MCF 10A (cell line): ENCODE measurements at places on chromosomes 4 and X. TPM values are rescaled to one million over a fixed set of nuclear protein-coding genes. Genes with fewer than 3 reads are reported as not detected.

Gene SPACA5
- total RNA-seq, result not detected in 2 replicates

- no peaks in the 10 kb centered on the region for H3K36me3 ChIP-seq
- no peak overlapping the region for H3K27ac ChIP-seq
- no peak overlapping the region for H3K4me3 ChIP-seq
- peaks cover 55% of the 10 kb centered on the region for H3K27me3 ChIP-seq
- no peaks in the 10 kb centered on the region for H3K4me1 ChIP-seq
- DNase-seq, result no peak
Observed at GRCh38 chr4:84493092-84493850, 5.8 kb downstream of the NKX6-1 start.

- H3K27me3 ChIP-seq, result peaks cover 11% of the 10 kb centered on the region
- no peak overlapping the region for H3K4me3 ChIP-seq
- no peak for DNase-seq
- H3K36me3 ChIP-seq, result no peaks in the 10 kb centered on the region
Observed at GRCh38 chr4:17286752-17287460, 225.0 kb downstream of the QDPR start.

DNA sequence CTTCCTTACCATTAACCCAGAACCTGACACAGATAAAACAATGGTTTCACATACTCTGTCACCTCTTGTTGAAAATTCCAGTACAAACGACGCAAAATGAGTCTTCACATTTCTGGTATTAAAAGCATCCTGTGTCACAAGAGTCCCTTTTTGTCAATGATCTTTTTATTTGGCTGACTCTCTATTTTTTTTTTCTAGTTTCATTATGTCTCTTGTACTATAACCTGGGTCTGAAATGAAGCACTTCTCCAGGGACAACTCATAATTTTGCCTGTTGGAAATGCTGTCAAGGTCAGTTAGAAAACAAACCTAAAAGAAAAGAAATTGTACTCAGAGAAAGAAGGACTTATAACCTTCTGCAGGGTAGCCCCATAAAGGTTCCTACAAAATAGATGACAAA is 93.1 kb downstream of the NR3C2 start:
- H3K4me1 ChIP-seq, result no peaks in the 10 kb centered on the region
- H3K36me3 ChIP-seq, result no peaks in the 10 kb centered on the region
- no peaks in the 10 kb centered on the region for H3K27me3 ChIP-seq
- no peak for DNase-seq

DNA sequence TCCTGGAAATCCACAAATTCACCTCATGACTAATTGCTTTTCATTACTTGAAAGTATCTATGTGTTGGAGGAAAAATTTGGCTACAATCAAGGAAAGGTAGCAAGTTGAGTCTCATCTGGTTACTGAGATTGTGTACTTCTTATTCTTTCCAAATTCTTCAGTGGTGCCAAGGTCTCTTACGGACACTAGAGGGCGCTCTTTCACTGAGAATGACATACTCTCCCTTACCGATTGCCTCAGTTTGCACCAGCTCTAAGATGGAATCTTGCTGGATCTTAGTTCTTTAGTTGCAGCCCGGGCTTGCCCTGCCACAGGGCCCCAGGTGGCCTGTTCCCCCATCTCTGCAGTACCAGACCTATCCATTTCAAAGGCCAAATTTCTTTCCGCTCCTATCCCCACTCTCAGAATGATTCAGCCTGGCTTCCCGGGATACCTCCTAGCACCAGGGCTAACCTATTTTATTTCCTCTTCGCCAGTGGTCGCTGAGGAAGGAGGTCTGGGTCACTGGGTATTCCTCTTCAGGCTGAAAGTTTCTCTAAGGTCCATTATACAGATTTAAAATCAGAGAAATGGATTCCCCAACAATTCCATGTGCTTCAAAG is 24.6 kb upstream of the GPR50 start:
- H3K4me1 ChIP-seq, result peaks cover 5% of the 10 kb centered on the region
- H3K27ac ChIP-seq, result no peak overlapping the region
- H3K27me3 ChIP-seq, result peaks cover 36% of the 10 kb centered on the region
- no peak overlapping the region for H3K4me3 ChIP-seq
- DNase-seq, result peak; percentile 71

Gene NHS
- 3.6 and 6.2 TPM in 2 replicates for total RNA-seq

DNA sequence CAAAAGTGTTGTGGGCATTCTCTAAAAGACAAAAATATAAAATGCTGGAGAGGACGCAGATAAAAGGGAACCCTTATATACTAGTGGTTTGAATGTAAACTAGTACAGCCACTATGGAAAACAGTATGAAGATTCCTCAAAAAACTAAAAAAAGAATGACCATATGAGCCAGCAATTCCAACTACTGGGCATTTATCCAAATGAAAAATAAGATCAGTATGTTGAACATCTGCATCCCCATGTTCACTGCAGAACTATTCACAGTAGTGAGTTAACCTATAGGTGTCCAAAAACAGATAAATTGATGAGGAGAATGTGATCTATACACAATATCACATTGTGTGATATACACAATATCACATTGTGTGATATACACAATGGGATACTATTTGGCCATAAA is 1615.3 kb downstream of the PCDH18 start:
- peaks cover 19% of the 10 kb centered on the region for H3K27me3 ChIP-seq
- no peaks in the 10 kb centered on the region for H3K4me1 ChIP-seq
- no peaks in the 10 kb centered on the region for H3K36me3 ChIP-seq
- H3K4me3 ChIP-seq, result no peak overlapping the region
- peak; percentile 8 for DNase-seq

Gene PRRG3
- total RNA-seq, result not detected in 2 replicates

GRCh38 chr4:99483636-99484035 is 27.2 kb upstream of the C4orf17 start:
- no peaks in the 10 kb centered on the region for H3K36me3 ChIP-seq
- no peaks in the 10 kb centered on the region for H3K27me3 ChIP-seq
- H3K27ac ChIP-seq, result no peak overlapping the region
- DNase-seq, result peak; percentile 8

Gene AWAT1
- total RNA-seq, result not detected in 2 replicates
